Activated T-helper 2 cell treated with anti-CD3 and anti-CD28 coated beads, Interferon-gamma antibody, Interleukin-2, Interleukin-4, amounts not matched to agents 10 μg/mL and 5 μg/mL and 100 μg/mL, durations not matched to agents 14 hours and 24 hours and 36 hours (primary cell): ENCODE measurements at places on chromosomes 2 and 18.
A peak's percentile ranks its signal among the peaks of the same experiment; 100 is the strongest.

GRCh38 chr18:21270453-21270852, 28.4 kb downstream of the GREB1L start:
- no peak for DNase-seq

DNA sequence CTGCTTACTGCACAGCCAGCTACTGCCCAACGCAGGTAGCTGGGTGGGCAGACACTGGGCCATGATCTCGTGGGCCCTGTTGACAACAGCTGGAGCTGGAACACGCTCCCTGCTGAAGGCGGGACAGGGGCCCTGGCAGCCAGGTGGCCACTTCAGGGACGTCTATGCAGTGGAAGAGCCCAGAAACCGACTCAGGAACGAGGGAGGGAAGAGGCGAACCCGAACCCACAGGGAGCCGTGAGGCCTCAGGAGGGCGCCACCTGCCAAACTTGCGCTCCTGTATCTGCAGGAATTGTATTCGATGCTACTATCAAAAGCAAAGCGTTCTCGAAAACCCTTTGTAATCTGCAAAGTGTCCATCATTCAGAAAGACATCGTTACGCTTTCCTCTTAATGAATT, 198.4 kb downstream of the EIPR1 start:
- no peak for DNase-seq

GRCh38 chr2:989781-990467, 39.3 kb downstream of the SNTG2 start:
- DNase-seq: no peak

GRCh38 chr2:231701456-231702373, 6.6 kb upstream of the PTMA start:
- no peak for DNase-seq

- DNase-seq: no peak
Observed at GRCh38 chr2:202669841-202670240, 35.1 kb downstream of the FAM117B start.

GRCh38 chr2:212158081-212158480, 380.5 kb downstream of the ERBB4 start:
- DNase-seq: no peak

- no peak for DNase-seq
Observed at GRCh38 chr18:77658751-77659448, 409.3 kb downstream of the GALR1 start.

- DNase-seq: no peak
Observed at GRCh38 chr2:151120011-151120410, 141.7 kb downstream of the RBM43 start.

GRCh38 chr2:109647636-109648035, 33.5 kb downstream of the SOWAHC start:
- DNase-seq: no peak

GRCh38 chr2:15982285-15983044, 42.1 kb downstream of the MYCN start:
- DNase-seq: no peak

DNA sequence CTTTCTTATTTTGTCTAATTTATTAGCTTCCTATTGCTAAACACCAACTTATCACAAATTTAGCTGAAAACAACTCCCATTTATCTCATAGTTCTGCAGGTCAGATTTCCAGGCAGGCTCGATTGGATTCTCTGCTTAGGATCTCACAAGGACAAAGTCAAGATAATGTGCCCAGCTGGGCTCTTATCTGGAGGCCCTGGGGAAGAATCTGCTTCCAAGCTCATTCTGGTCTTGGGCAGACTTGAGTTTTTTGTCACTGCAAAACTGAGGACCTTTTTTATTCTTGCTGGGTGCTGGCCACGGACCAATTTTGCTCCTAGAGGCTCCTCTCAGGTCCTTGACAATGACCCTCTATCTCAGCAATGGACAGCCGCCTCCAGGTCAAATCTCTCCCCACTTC, 215.5 kb downstream of the TRIB2 start:
- no peak for DNase-seq

- no peak for DNase-seq
Observed at GRCh38 chr2:70029814-70030409, 57.4 kb upstream of the PCBP1 start.

DNA sequence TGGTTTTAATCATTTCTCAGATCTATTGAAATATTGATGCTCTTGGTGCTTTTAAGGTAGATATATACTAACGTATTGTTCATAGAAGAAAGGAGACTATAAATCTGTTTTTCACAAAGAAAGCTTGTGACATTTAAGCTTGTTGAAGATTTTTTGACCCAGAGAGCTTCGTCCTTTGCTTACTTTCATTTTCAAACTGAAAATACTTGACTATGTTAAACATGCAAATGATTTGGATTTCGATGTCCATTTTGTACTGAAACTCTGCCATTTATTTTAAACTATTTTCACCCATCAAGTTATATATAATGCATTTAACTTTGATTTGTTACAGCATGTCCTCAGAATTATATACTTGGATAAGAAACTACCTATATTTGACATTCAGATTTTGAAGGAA, 85.2 kb downstream of the SLC4A10 start:
- no peak for DNase-seq

GRCh38 chr2:74186038-74186437, 7.4 kb upstream of the MOB1A start:
- DNase-seq: peak; percentile 46

- no peak for DNase-seq
Observed at GRCh38 chr2:112001942-112002341, 53.1 kb upstream of the TMEM87B start.

GRCh38 chr2:54539683-54540082, 83.6 kb downstream of the SPTBN1 start:
- no peak for DNase-seq

DNA sequence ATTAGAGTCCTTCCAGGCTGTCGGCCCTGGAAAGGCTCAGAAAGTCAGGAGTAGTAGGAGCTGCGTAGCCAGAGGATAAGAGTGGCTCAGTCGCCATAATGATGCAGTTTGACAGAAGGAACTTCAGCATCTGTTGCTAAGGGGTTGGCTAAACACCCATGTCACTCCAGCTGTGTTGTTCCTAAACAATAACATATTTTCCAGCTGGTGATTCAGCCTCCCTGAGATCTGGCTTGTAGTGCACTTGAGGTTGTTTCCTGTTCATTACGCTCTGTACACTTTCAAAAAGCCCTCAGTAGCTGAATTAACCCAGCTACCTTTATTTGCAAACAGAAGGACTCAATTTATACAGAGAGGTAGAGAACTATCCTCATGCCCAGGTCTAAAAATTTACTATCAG, 39.7 kb upstream of the EPAS1 start:
- no peak for DNase-seq

GRCh38 chr2:239826786-239827522, 198.2 kb downstream of the NDUFA10 start:
- DNase-seq: peak; percentile 5

DNA sequence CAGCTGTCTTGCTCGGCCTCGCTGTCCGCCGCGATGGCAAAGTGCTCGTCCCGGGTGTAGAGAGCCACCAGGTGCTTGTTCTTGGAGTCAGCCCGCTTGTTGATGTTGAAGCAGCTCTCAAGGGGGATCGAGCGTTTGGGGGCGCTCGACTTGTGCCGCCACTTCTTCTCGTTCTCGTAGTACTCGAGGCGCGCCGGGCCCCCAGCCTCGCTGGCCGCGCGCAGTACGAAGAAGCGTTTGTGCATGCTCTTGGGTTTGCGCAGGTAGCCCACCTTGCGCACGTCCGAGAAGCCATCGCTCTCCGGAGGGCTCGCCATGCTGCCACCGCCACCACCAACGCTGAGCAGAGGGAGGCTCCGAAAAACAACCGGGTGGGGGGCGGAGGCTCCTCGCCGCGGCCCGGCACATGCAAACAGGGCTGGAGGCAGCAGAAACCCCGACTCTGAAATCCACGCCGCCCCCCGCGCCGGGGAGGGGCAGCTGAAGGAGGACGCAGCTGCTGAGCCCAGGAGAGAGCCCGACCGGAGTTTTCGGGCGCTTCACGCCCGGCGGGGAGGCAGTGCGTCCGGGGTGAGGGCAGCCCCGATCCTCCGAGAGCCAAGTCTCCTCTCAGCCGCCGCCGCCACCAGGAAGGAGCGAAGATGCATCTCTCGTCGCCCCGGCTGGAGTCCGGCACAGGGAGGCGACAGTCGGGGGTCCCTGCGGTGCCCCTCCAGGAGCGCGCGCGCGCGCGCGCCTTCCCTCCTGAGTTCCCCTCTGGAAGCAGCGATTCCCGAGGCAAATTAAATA, 1.0 kb downstream of the IRS1 start:
- DNase-seq: peak; percentile 37

DNA sequence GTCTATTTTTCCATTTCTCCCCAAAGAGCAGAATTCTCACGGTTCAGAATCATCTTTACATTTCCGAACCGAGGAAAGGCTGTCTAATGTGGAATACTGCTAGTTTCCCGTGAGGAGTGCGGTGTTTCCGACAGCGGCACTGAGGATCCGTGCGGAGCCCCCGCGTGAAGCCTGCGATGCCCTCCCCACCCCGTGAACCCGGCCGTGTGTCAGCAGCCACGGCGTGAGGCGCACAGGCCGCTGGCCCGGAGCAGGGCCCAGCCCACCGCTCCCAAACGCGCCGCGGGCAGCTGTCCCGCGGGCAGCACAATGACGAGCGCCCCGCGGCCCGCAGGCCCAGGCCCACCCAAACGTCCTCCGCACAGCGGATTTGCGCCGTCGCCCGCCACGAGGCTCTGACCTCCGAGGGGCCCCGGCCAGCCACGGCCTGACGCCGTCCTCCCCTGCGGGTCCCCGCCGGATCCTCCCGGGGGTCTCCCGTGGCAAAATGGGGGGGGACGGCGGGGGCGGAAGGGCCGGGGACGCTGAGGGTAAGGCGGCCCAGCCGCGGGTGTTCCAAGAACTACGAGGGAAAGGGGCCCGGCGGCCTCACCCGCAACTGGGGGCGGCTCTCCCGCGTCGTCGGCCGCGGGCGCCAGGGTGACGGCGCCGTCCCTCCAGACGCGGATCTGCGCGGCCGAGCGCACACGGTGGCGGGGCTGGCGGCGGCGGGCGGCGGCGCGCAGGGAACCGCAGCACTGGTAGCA, 796 bp downstream of the SPIRE1 start:
- DNase-seq: no peak

DNA sequence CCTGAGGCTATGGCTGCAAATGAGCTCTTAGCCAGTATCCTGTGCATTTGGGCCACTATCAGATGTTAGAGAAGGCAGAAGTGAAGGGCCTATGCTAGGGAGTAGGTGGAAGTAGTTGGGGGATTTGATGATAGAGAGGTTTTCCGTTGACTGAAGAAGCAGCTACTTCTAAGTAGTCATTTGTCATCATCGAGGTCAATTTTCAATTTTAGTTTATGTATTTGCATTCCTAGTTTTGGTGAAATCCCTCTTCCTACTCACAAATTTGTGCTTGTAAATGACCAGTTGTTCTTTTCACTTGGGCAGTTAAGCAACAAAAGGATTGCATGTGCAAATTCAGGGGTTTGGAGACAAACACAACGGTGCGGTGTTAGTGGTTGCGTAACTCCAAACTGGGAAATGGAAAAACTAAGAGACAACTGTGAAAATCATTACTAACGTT, 48.5 kb upstream of the PELI1 start:
- DNase-seq: no peak

GRCh38 chr2:239188536-239188935, 212.3 kb downstream of the HDAC4 start:
- DNase-seq: no peak

DNA sequence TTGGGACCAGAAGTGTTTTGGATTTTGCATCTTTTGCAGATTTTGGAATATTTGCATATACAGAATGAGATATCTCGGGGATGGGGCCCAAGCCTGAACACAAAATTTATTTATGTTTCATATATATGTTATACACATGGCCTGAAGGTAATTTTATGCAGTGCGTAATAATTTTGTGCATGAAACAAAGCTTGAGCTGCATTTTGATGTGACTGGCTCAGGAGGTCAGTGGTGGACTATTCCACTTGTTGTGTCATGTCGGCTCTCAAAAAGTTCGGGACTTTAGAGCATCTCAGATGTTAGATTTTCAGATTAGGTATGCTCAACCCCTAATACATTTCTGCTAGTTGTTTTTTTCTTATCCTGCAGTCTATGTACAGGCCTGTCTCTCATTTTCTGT, 145.4 kb downstream of the FAM210A start:
- DNase-seq: no peak

DNA sequence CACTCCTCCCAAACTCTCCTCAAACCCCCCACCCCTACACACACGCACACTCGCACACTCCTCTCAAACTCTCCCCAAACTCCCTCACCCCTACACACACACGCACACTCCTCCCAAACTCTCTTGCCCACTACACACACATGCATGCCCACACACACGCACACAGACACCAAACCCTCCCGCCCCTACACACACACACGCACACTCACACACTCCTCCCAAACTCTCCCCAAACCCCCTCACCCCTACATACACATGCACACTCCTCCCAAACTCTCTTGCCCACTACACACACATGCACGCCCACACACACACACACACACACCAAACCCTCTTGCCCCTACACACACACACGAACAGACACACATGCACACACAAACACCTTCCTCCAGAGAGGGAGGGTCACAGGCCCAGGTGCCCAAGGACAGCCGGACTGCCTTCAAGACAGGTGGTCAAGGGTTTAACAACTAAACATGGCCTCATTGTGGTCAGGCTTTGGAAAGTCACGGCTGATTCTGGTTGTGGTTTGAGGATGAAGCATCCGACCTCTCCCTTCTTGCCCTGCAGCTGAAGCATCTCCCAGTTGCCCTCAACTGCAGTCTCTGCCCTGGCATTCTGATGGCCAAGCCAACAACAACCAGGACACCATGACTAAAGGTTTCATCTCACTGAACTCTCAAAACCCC, 72.3 kb upstream of the SNTG2 start:
- no peak for DNase-seq

- DNase-seq: peak; percentile 76
Observed at GRCh38 chr18:13137670-13138419, 80.7 kb upstream of the LDLRAD4 start.

DNA sequence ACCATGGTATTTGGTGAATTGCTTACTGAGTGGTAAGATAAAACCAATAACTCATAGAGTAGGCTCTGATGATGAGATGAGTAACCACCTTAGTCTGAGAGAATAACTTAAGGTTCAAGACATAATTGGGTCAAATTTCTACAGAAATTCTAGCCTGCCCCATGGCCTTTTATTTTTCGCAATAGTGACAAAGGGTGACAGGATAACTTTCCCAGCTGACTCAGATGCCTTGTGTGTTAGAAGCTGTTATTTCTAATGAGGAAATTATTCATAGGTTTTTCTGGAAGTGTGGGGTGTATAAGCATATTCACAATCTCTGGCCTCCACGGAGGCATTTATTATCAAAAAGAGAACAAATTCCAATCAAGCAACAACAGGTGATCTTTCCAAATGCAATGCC, 159.0 kb downstream of the NUP35 start:
- DNase-seq: no peak

DNA sequence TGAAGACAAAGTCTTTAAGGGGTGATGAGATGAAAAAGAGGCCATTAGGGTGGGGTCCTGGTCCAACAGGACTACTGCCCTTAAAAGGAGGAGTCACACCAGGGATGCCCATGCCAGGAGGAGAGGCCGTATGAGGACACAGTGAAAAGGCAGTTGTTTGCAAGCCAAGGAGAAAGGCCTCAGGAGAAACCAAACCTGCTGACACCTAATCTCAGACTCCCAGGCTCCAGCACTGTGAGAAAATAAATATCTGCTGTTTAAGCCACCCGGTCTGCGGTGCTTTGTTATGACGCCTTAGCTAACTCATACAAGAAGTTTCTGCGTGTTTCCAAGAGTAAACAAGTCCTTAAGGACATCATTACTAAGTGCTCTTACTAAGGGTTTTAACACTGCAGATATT, 93.6 kb downstream of the DNER start:
- DNase-seq: no peak
